ENCODE measurements at places on chromosomes 3 and 15.
A peak's percentile ranks its signal among the peaks of the same experiment; 100 is the strongest.

DNA sequence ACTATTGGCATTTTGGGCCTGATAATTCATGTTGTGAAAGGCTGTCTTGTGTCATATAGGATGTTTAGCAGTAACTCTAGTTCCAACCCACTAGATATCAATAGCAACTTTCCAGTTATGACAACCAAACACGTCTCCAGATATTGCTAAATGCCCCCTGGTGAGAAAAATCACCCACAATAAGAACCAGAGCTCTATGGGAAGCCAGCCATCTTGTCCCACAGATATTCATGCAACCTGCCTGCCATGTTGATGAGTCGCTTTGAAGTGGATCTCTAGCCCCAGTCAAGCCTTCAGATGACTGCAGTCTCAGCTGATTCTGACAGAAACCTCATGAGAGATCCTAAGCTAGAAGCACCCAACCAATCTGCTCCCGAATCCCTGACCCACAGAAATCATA, 5.6 kb upstream of the TNIK start:
- DNase-seq: no peak

DNA sequence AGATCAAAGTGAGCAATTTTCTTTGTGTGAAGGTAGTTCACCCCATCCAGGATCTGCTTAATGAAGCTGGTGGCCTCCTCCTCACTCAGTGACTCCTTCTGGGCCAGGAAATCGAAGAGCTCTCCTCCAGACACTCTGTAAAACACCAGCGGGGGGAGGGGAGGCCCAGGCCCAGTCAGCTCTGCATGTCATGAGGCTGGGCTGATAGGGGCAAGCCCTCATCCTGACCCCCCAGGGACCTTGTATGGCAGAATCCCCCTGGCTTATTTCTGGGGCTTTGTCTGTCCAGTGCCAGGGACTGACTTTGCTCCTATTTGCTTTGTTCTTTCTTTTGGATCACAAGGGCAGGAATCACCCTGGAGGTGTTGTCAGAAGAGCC, 74.9 kb downstream of the DAPK2 start:
- no peak for DNase-seq

DNA sequence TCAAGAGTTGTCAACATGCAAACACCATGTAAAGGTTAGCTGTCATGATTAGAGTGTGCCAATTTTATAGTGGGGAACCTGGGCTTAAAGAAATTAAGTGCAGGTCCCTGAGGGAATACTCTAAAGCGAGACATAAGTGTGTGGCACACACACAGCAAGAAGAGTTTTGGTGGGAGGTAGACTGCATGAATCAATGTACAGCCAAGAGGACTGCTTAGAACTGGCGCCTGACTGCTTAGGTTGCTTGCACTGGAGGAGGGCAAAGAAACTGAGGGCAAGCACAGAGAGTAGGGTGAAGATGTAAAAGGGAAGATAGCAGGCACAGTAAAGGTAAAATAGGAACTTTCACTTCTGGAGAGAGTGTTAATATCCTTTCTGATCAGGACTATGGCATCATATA, 184.9 kb downstream of the SOX2 start:
- DNase-seq: no peak

GRCh38 chr3:24530471-24530870, 35.8 kb upstream of the THRB start:
- DNase-seq: no peak

DNA sequence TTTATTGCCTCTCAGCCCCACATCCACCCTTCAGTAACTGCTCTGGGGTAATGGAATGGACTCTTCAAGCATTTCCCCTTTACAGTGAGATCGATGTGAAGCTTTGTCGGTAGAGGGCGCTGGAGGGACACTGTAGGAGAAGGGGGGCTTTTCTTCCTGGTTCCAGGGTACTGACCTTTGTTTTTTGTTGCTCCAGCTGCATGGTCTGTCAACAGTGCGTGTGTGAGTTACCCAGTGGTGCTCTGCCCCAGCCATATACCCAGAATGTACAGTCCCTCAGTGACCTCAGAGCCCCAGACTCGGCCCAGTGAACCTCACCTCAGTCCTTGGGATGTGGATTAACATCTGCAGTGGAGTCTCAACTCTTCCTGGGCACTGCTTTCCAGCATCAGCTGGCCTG, 180.3 kb upstream of the TSC22D2 start:
- DNase-seq: peak; percentile 74

- DNase-seq: no peak
These were observed 132.0 kb downstream of the ARNT2 start for GRCh38 chr15:80536231-80536630.

DNA sequence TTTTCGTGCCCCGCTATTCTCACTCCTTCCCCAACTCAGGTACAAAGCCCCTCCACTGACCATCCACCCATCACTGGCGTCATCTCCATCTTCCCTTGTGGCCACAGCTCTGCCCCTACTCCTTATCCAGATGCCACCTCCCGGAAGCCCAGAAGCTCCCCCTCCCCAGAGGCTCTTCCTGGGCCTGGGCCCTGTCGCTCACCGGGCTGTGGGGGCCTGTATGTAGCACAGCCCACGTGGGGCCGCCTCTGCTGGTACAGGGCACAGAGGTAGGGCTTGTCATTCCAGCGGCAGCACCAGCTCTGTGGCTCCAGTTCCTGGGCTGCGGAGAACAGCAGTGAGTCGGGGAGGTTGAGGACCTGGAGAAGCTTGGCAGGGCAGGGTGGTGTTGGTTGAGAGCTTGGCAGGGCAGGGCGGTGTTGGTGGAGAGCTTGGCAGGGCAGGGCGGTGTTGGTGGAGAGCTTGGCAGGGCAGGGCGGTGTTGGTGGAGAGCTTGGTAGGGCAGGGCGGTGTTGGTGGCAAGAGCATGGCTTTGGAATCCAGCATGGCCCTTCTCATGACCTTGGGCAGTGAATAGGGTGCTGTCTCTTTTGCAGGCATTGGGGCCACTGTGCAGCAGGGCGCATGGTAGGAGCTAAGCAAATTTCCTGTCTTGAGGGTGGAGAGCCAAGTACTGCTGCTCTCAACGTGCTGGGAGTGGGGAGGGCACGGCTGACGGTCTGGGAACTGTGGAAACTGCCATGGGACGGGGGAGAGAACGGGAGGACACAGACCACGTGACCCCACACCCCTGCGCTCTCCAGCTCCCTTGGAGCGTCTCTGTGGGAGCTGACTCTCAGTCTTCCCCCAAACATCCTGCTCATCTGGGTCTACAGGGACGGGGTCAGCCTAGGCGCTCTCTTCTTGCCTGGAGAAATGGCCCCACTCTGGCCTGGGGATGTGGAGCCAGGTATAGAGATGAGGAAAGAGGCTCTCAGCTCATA, 43.4 kb downstream of the MUC20 start:
- DNase-seq: no peak

- no peak for DNase-seq
These were observed 202.6 kb downstream of the PDCD6IP start for GRCh38 chr3:34001022-34001421.

DNA sequence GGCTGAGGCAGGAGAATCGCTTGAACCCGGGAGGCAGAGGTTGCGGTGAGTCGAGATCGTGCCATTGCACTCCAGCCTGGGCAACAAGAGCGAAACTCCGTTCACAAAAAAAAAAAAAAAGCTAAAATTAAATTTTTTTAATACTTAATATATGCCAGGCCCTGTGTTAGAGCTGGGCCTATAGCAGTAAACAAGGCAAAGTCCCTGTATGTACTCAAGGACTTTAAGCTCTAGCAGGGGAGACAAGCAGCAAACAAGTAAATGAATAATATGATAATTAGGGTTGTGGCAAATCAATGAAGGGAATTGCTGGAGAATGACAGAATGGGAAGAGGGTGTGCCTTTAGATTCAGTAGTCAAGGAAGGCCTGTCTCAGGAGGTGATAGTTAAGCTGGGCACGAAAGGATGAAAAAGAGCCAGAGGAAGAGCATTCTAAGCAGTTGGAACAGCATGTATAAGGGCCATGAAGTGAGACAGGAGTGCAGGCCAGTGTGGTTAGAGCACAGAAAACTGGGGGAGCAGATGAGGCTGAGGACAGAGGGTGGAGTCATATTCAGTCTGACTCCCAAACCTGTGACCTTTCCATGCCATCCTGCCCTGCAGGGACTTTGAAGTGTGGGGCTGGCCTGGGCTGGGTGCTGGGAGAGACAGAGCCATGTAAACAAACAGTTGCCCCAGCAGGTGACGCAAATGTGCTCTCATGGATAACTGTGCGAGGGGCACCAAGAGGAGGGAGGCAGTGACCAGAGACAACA, 6.6 kb upstream of the RAF1 start:
- DNase-seq: no peak
